ENCODE measurements at places on chromosomes 16 and 17. TPM values are rescaled to one million over a fixed set of nuclear protein-coding genes. Genes with fewer than 3 reads are reported as not detected.

KRTAP3-2 gene
- polyA plus RNA-seq, result not detected

CPNE2 gene
- 15.1 TPM for polyA plus RNA-seq

PSMB10 gene
- 55.0 TPM for polyA plus RNA-seq

GRCh38 chr17:60704170-60704569 lies 26.5 kb downstream of the BCAS3 start:
- DNase-seq, result no peak

GRCh38 chr16:65661558-65661957 lies 539.7 kb upstream of the CDH11 start:
- no peak for DNase-seq

DNA sequence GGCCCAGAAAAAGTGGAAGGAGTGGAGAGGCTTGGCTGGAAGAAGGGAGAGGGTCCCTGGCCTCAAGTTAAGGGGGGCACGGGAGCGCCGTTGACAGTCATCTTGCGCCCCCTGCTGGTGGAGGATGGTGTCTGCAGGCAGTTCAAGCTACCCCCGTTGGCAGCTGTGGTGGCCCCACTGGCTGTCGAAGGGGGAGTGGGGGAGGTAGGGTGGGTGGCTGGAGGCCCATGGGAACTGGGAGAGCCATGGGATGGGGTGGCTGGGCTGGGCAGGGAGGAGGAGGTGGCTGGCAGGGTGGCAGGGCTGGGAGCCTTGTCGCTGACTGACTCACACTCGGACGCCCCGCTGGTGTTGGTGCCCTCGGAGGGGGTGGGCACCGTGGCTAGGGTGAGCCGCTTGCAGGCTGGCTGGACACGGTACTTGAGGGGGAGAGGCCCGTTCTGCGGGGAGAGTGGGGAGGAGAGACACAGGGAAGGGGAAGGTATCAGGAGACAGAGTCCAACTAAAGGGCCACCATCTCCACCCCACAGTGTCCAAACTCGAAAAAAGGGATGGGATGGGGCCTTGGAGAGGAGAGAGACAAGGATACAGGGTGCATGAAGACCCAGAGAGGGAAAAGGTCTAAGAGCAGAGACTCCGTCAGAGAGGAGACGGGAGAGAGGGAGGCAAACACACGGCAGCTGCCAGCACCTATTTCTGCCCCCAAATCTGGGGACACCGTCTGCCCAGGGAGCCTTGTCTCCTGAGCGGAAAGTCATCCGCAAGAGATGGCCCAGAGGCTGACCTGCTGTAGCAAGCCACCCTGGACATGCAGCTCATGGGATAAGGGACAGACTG lies 5.2 kb downstream of the CISD3 start:
- peak; percentile 84 for DNase-seq

- DNase-seq, result no peak
Measured at GRCh38 chr17:76408037-76408849, 23.8 kb downstream of the SPHK1 start.
